Hepatocyte (in vitro differentiated cells): ENCODE measurements at places on chromosomes 13 and 19. TPM values are rescaled to one million over a fixed set of nuclear protein-coding genes. Genes with fewer than 3 reads are reported as not detected.

The SIGLEC14 gene
- polyA plus RNA-seq, result 0.15 and 0.47 TPM in 2 replicates

The GJB6 gene
- 0.79 and 1.2 TPM in 2 replicates for polyA plus RNA-seq

The PRR19 gene
- polyA plus RNA-seq, result 1.9 and 3.0 TPM in 2 replicates

The GAMT gene
- polyA plus RNA-seq, result 148 and 170 TPM in 2 replicates

The OR7A5 gene
- polyA plus RNA-seq, result 0.12 TPM in 1 of 2 replicates, not detected in the other

DNA sequence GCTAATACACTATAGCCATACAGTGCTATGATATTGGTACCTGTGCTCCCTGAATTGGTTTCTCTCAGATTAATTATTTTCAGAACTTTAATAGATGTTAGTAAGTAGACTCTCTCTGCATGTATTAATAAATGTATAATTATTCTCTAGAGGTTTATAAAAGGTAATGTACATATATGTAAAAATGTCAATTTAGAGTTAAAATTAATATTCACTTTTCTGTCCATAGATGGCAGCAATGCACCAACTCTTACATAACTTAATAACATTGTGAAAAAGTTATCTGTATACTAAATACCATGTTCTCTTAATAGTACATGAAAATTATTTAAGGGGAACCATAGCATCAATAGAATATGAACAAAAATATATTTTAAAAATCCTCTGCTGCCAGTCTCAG, 515.0 kb upstream of the KLHL1 start:
- DNase-seq, result peak; percentile 17

DNA sequence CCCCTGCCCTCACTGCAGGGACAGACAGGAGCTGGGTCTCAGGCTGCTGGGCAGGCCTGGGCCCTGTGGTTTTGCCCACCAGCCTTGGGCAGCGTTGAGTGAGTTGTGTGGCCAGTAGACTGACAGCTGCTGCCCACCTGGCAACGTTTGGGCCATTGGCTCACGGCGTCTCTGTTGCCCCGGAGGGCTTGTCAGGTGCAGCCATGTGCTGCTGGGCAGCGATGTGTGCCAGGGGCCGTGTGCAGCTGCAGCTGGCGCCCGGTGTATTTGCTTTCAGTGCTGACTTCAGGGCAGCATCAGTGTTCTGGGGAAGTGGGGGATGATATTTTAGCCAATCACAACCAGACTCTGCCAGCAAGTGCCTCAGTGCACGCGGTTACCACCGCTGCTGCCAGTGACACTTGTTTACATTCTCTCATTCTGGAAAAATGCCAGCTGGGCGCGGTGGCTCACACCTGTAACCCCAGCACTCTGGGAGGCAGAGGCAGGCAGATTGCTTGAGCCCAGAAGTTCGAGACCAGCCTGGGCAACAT, 10.6 kb downstream of the FZR1 start:
- DNase-seq, result no peak

- DNase-seq, result no peak
Measured at GRCh38 chr13:92538164-92538563, 688.4 kb upstream of the GPC6 start.

GRCh38 chr13:42766016-42766415, 15.4 kb upstream of the FAM216B start:
- no peak for DNase-seq

GRCh38 chr19:32138416-32138815, 207.0 kb upstream of the ZNF507 start:
- DNase-seq, result no peak

- DNase-seq, result peak; percentile 25
Measured at GRCh38 chr19:38434549-38435051, 1.1 kb downstream of the RYR1 start.

- peak; percentile 34 for DNase-seq
Measured at GRCh38 chr13:34942732-34943435, 814 bp downstream of the NBEA start.

DNA sequence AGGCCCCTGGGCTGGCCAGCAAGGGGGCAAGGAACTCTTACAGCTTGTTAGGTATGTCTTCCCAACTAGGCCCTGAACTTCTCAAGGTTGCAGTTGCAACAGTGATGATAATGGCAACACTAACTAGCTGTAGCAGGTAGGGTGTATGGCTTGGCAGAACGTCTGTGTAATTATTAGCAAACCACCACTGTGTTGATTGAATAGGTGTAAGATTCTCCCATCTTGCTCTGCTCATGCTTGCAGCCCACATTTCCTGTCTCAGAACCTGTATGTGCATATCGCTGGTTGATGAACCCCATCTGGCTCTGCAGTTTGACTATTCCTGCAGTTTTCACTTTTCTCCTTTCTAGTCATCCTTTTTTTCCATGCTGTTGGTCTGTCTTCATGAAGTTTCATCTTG, 178.8 kb downstream of the KATNAL1 start:
- no peak for DNase-seq

GRCh38 chr13:22053053-22053452, 382.2 kb downstream of the FGF9 start:
- no peak for DNase-seq

DNA sequence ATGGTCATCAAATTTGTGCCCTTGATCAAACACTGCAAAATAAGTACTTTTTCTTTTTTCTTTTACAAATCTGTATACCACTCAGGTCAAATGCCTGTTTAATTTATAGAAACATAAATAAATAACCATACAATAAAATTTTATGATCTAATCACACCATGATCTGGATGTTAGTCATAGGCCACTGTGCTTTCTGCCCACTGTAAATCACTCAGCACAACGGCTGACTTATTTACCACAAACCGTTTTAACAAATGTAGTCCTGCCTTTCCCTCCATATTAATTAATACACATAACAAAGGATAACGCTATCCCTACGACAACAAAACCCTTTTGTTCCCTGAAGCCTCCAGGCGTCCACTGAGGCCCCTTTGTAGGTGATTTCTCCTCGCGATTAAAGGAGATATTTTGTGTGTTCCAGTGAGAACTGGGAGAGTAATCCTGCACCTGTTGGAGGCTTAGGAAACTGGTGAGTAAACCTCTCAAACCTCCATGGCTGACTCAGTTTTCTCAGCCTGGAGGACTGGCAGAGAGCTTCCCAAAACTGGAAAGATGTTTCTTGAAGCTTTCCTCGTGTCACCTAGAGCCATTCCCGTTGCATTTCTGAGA, 477.1 kb upstream of the SGCG start:
- no peak for DNase-seq

- DNase-seq, result no peak
Measured at GRCh38 chr13:42788601-42789000, 7.2 kb downstream of the FAM216B start.
